Activated naive CD8-positive, alpha-beta T cell treated with anti-CD3 and anti-CD28 coated beads, Interleukin-2, amount 10 ng/mL, durations not matched to agents 7 days and 5 days (primary cell): ENCODE measurements at places on chromosomes 7 and 10.

GRCh38 chr7:99499371-99499720, 735 bp downstream of the ZNF394 start:
- H3K27ac ChIP-seq: peak overlapping the region; percentile 99
- H3K4me1 ChIP-seq: peaks cover 18% of the 10 kb centered on the region
- H3K27me3 ChIP-seq: no peaks in the 10 kb centered on the region

DNA sequence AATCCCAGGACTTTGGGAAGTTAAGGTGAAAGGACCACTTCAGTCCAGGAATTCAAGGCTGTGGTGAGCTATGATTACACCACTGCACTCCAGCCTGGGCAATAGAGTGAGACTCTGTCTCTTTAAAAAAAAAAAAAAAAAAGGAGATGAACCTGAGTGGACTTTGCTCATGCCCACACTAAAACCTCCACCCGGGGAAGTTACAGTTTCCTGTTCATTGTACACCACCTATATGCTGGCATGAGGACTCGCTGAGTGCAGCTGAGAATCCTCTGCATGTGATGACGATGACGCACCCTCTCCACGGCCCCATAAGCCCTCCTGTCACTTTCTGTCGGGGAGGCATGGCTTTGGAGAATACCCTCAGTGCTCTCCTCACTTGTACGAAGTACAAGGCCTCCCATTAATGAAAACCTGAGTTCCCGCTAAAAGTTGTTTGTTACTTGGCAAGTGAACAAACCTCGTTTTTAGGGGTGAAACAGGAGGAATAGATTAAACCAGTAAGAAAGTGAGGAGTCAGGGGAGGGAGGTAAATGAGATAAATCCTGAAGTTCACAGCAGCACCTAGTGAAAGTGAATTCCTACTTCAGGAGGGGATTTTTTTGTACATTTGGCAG, 15.9 kb downstream of the TMEM176B start:
- H3K4me3 ChIP-seq: no peak overlapping the region
- no peak for DNase-seq
- no peak overlapping the region for H3K27ac ChIP-seq
- H3K4me1 ChIP-seq: peaks cover 2% of the 10 kb centered on the region

- no peaks in the 10 kb centered on the region for H3K4me1 ChIP-seq
- no peaks in the 10 kb centered on the region for H3K36me3 ChIP-seq
- H3K4me3 ChIP-seq: no peak overlapping the region
- H3K27ac ChIP-seq: no peak overlapping the region
Observed at GRCh38 chr10:10545771-10546170, 471.9 kb upstream of the CELF2 start.

- H3K4me1 ChIP-seq: peaks cover 26% of the 10 kb centered on the region
- H3K27me3 ChIP-seq: no peaks in the 10 kb centered on the region
- DNase-seq: no peak
- no peak overlapping the region for H3K27ac ChIP-seq
- H3K4me3 ChIP-seq: no peak overlapping the region
Observed at GRCh38 chr10:59896191-59896590, 10.2 kb downstream of the CCDC6 start.

DNA sequence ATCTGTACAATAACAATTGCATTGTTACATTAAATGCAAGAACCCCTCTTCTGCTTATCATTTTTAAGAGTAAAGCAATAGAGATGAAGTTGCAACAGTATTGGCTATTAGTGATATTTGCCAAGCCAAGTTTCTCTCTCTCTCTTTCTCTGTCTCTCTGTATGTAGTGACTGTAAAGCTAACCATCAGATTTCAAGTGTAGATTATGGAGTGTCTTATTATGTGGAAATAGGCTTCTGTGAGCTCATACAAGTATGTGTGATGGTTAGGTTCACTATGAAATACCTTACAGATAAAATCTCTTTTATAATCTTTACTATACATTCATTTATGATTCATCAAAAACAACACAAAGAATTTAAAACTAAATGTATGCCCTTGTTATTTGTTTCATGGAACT, 28.6 kb upstream of the NRP1 start:
- H3K4me1 ChIP-seq: peaks cover 11% of the 10 kb centered on the region
- no peak overlapping the region for H3K4me3 ChIP-seq
- H3K27ac ChIP-seq: no peak overlapping the region
- H3K36me3 ChIP-seq: no peaks in the 10 kb centered on the region

DNA sequence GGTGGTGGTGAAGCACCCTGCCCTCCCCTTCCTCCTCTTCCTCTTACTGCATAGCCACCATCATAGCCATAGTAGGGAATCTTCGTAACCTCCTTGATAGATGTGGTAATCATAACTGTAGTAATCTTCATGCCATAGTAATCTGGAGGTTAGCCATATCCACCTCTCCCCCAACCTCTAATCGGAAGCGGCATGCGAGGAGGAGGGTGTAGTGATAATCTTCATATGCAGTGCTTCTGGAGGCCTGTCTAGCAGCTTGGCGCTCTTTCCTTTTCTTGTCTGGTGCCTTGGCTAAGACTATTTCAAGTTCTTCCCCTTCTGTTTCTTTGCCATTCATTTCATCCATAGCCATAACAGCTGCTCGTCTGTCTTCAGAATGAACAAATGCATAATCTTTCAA, 90.9 kb downstream of the MLLT10 start:
- H3K36me3 ChIP-seq: peaks cover 50% of the 10 kb centered on the region
- H3K27ac ChIP-seq: peak overlapping the region; percentile 37
- H3K27me3 ChIP-seq: no peaks in the 10 kb centered on the region
- H3K4me3 ChIP-seq: no peak overlapping the region
- no peak for DNase-seq
- peaks cover 16% of the 10 kb centered on the region for H3K4me1 ChIP-seq

GRCh38 chr10:59757966-59758365, 4.7 kb upstream of the MRLN start:
- H3K27me3 ChIP-seq: no peaks in the 10 kb centered on the region
- H3K4me3 ChIP-seq: no peak overlapping the region
- peaks cover 3% of the 10 kb centered on the region for H3K4me1 ChIP-seq
- no peak for DNase-seq
- no peaks in the 10 kb centered on the region for H3K36me3 ChIP-seq
- H3K27ac ChIP-seq: no peak overlapping the region

DNA sequence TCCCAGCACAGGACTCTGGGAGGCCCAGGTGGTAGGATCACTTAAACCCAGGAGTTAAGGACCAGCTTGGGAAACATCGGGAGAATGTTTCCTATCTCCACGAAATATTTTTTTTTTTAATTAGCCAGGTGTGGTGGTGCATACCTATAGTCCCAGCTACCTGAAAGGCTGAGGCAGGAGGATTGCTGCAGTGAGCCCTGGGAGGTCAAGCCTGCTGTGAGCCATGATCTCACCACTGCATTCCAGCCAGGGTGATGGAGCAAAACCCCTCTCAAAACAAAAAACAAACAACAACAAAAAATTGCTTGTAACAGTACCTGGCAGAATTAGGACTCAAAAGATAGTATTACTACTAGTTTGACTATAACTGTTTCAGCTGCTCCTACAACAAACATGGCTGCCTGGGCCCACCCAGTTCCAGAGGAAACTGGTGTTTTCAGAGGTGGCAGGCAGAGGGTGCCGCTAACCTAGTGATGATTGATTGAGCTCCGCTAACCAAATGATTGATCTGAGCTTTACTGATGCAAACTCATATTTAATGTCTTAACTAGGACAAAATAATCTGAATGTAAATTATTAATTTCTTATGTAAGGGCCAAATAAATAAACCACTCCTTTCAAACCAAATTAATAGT, 57.0 kb downstream of the AP3M1 start:
- H3K4me3 ChIP-seq: no peak overlapping the region
- no peak for DNase-seq
- H3K36me3 ChIP-seq: peaks cover 10% of the 10 kb centered on the region

GRCh38 chr7:135990258-135990657, 13.1 kb upstream of the MTPN start:
- H3K27me3 ChIP-seq: peaks cover 11% of the 10 kb centered on the region
- no peak overlapping the region for H3K4me3 ChIP-seq
- no peak overlapping the region for H3K27ac ChIP-seq
- H3K36me3 ChIP-seq: peaks cover 6% of the 10 kb centered on the region
- no peak for DNase-seq
- peaks cover 10% of the 10 kb centered on the region for H3K4me1 ChIP-seq

- no peaks in the 10 kb centered on the region for H3K36me3 ChIP-seq
- H3K27ac ChIP-seq: no peak overlapping the region
- H3K4me1 ChIP-seq: peaks cover 17% of the 10 kb centered on the region
- H3K27me3 ChIP-seq: peaks cover 24% of the 10 kb centered on the region
Observed at GRCh38 chr7:100384628-100385294, 11.5 kb downstream of the PILRA start.

DNA sequence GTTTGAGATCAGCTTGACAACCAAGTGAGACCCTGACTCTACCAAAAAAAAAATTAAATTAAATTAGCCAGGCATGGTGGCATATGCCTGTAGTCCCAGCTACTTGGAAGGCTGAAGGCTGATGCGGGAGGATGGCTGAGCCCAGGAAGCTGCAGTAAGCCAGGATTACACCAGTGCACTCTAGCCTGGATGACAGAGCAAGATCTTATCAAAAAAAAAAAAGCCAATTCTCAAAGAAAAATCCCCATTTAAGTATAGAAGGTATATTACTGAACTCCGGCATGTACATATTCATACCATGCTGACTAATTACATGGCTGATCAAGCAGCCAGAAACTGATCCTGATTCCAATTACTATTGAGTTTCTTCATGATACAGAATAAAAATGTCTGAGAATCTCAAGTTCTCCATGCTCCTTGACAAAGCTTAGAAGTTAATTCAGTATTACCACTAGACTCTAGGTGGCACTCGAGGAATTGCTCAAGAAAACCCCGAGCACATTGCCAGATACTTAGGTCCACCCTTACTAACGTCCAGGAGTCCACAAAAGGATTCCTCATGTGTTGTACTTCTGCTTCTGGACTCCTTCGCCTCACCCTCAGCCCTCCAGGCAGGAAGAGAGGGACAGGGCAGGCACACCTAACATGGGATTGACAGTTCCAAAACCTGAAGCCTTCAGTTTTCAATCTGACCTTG, 148.9 kb downstream of the PARD3 start:
- no peak overlapping the region for H3K27ac ChIP-seq
- no peak for DNase-seq
- H3K4me1 ChIP-seq: peaks cover 3% of the 10 kb centered on the region
- no peaks in the 10 kb centered on the region for H3K36me3 ChIP-seq
- H3K4me3 ChIP-seq: no peak overlapping the region

- no peak overlapping the region for H3K4me3 ChIP-seq
- no peaks in the 10 kb centered on the region for H3K36me3 ChIP-seq
- no peak overlapping the region for H3K27ac ChIP-seq
- H3K27me3 ChIP-seq: peaks cover 41% of the 10 kb centered on the region
- H3K4me1 ChIP-seq: no peaks in the 10 kb centered on the region
Observed at GRCh38 chr7:150831851-150832250, 20.5 kb upstream of the AOC1 start.

GRCh38 chr7:33904681-33905388, 504 bp upstream of the BMPER start:
- peak; percentile 44 for DNase-seq
- peaks cover 65% of the 10 kb centered on the region for H3K27me3 ChIP-seq
- H3K4me1 ChIP-seq: peaks cover 3% of the 10 kb centered on the region
- H3K36me3 ChIP-seq: no peaks in the 10 kb centered on the region

DNA sequence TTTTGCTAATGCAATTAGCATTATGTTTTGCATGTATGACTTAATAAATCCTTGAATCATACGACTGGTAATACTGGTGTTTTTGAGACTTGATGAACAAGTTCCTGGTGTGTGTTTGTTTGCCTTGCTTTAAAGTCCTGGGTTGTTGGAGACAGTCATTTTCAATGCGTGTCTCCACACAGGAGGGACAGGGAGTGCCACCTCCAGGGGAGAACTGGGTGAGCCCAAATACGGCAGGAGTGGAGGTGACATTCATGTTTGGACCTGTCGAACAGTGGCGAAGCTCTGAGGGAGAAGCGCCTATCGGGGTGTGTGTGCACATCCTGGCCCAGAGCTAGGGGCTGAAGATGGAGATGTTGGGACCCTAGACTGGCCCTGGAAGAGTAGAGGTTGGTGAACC, 43.8 kb downstream of the DAGLB start:
- peaks cover 24% of the 10 kb centered on the region for H3K36me3 ChIP-seq
- H3K4me1 ChIP-seq: peaks cover 9% of the 10 kb centered on the region
- H3K27ac ChIP-seq: peak overlapping the region; percentile 11
- DNase-seq: no peak
- no peaks in the 10 kb centered on the region for H3K27me3 ChIP-seq
